Right hindlimb (tissue), 1 donor: ENCODE measurements at places on chromosomes 11 and 22.

GRCh38 chr11:1087279-1087960 lies 12.7 kb downstream of the MUC2 start:
- no peak for DNase-seq

DNA sequence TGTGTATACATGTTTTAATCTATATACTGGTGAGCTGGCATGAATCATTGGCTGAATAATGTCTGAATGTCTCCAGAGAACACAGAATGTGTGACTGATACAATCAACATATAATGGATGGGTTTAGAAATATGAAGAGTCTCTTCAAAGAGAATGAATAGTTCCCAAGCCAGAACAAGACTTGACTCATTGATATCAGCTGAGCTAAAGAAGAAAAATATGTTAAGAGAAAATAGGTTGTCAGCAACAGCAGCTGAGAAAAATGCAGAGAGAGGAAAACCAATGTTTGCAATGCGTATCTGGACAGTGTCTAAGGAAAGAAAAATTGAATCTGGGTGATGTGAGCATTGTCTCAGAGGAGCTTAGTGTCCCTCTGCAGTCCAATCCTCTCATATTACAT lies 1281.8 kb upstream of the TENM4 start:
- no peak for DNase-seq

GRCh38 chr22:20639343-20639742 lies 131.9 kb downstream of the MED15 start:
- no peak for DNase-seq

DNA sequence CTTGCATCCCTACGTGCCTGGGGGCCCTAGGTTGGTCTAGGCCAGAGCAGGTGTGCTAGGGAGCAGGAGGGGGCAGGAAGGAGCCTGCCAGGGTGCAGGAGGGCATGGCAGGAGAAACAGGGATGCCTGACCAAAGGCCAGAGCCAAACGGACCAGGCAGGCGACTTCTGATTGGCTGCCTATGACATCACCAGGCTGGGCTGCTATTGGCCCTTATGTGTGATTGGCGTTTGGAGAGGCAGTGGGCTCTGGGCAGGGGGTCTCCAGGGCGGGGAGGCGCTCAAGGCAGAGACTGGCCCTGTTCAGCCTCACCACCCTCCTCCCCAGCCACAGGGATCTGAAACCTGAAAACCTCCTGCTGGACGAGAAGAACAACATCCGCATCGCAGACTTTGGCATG lies 44.4 kb downstream of the MOB2 start:
- no peak for DNase-seq

DNA sequence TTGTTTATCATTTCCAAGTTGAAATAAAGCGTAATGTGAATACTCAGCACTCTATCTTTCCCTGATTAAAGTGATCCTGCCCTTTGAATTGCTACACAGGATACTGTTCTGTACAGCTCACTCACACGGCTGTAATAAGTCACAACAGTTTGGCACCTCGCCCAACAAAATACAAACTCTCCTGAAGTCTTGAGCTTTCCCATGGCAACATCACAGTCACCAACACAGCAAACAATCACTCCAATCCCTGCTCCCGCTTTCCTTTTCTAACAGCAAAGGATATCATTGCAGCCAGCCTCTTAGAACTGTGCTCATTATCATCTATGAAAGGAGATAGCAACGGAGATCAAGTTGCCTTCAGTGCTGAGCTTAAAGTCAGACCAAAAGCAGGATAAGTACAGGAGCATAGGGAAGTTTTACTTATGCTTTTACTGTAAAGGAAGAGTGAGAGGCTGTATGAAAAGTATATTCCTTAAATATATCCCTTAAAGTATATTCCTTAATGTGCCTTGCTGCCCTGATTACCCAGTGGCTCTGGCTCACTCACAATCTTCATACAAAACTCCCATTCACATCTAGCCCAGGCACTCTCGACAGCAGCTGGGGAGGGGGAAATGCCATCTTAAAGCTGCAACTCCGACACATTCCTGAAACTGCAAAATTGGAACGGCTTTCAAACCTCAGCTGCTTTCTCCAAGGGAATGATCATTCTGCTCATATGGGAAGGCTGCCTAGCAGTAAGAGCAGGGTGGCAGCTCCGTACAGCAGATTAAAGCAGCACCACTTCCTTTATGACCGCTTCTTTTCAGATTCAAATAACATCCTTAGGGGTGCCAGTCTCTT lies 35.8 kb downstream of the MAML2 start:
- DNase-seq, result peak; percentile 89

DNA sequence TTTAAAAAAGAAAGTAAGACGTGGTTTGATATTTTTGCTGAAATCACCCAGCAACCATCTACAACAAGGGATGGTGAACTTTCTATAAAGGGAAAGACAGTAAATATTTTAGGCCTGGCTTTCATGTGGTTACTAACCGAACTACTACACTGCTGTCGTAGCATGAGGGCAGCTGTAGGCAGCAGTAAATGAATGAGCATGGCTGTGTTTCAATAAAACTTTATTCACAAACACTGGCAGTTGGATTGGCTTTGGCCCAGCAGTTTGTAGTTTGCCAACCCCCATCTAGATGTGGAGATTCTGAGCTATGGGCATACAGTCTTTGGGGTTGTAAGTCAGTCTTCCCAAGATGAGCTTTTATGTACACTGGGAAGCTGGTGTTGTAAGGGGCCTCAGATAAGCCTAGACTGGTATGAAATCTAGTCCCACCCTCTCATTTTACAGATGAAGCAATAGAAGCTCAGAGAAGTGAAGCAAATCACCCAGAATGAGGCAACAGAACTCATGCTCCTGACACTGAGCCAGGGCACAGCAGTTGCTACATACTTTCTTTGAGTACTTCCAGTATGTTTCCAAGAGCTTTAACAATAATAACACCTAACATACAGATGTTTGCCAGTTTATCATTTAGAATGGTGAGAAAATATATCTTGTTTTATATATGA lies 204.4 kb downstream of the ADAMTS15 start:
- DNase-seq, result no peak

- no peak for DNase-seq
Measured at GRCh38 chr11:92843455-92843854, 126.0 kb upstream of the MTNR1B start.

DNA sequence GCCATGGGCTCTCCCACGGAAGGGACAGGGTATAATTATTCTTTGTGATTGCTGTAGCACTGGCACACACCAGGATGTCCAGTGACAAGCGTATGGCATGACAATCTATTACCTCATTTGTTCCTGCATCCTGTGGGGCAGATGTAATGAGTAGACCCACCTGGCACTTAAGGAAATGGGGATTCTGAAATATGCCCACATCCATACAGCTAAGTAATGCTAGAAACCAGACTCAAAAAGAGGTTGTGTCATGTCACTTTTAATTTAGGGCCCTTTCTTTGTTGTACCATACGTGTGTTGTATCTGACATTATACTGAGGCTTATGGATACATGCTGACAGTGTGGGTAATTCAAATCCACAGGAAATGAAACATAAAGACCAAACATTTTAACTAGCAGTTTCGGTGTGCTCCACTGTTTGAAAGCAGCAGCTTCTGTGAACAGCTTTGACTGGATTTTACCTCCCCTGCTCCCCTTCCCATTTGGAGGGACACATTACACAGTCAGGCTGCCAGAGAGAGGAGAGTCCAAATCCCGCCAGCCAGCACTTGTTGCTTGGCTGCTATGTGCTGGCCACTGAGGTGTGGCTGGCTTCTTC lies 21.2 kb downstream of the GRAMD1B start:
- DNase-seq, result no peak

- no peak for DNase-seq
Measured at GRCh38 chr11:69301455-69302401, 7.8 kb downstream of the MYEOV start.

- DNase-seq, result no peak
Measured at GRCh38 chr22:45785458-45785857, 113.8 kb downstream of the ATXN10 start.

DNA sequence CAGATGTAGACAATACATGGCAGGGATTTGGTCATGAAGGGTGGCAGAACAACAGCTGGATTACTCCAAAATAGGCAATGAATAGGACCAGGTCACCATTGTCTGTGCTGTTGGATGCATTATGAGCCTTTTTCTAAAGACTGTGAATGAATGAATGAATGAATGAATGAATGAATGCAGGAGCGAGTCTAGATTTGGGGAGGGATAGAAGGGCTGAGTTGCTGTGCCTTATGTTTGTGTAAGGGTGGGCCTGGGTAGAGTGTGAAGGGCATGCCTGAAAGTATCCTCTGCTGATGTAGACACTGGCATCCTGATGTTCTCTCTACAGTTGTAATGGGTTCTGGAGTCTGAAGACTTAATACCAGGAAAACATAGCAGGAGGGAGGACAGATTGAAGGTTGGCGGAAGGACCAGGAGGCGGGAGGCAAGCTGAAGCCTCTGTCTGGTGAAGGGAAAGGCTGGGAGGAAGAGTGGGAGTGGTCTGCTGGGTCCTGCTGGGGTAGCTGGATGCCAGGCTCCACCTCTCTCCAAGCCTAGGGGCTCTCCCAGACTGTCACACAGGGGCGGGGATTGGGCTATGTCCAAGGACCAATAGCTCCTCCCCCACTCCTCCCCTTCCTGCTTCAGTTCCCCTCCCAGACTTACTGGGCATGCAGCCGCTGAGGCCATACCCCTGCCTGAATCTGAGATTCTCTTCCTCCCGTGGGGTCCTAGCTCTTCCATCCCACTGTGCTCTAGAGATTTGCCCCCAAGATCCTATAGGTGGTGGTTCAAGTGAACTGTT lies 4.8 kb downstream of the TRIM3 start:
- DNase-seq, result peak; percentile 93
